ENCODE measurements at places on chromosomes 5 and 9.

GRCh38 chr9:135309763-135310125 is 169.8 kb upstream of the PPP1R26 start:
- DNase-seq: peak; percentile 44

- DNase-seq: no peak
Observed at GRCh38 chr5:952597-953271, 55.9 kb upstream of the NKD2 start.

- no peak for DNase-seq
Observed at GRCh38 chr5:16428359-16428758, 37.2 kb downstream of the ZNF622 start.

DNA sequence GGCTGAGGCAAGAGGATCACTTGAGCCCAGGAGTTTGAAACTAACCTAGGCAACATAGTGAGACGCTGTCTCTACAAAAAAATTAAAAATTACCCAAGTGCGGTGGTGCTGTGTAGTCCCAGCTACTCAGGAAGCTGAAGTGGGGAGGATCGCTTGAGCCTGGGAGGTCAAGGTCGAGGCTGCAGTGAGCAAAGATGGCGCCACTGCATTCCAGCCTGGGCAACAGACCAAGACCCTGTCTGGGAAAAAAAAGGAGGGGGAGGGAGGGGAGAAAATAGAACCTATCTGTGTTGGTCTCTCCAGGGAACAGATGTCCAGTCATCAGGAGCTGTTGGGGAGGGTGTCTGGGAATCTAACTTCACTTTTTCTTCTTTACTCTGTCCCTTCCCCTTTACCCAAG is 24.3 kb downstream of the MAT2B start:
- no peak for DNase-seq

DNA sequence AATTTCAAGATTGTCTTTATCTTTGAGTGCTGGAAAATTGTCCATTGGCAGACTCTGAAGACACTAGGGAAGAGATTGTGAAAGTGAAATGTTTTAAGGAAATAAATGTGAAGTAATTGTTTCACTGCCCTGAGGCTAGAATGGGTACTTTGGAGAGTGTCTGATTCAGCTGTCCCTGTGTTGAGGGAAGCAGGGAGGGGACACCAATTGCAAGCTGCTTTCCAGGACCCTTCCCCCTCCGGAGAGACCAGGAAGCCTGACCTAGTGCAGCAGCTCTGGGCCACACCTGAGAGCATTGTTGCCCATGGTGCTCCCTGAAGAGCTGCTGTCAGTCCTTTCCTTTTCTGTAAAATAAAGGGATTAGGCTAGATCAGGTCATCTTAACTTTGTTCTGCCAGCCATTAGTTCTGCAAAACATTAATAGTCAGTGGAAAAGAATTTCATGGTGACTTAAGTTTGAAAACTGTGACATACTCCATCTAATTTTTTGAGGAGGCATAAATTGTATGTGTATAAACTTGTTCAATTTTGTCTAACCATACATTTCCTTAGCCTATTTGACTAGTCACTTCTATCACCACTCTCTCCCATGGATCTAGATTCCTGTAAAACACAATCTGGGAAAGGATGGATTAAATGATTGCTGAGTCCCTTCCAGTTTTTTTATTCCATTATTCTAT is 18.8 kb downstream of the MAP1B start:
- peak; percentile 34 for DNase-seq
